Stimulated activated naive CD8-positive, alpha-beta T cell treated with anti-CD3 and anti-CD28 coated beads, Interleukin-15, Interleukin-2, amounts not matched to agents 100 U/mL and 50 U/mL, for 24 hours (primary cell): ENCODE measurements at places on chromosomes 2 and 18.
A peak's percentile ranks its signal among the peaks of the same experiment; 100 is the strongest.

DNA sequence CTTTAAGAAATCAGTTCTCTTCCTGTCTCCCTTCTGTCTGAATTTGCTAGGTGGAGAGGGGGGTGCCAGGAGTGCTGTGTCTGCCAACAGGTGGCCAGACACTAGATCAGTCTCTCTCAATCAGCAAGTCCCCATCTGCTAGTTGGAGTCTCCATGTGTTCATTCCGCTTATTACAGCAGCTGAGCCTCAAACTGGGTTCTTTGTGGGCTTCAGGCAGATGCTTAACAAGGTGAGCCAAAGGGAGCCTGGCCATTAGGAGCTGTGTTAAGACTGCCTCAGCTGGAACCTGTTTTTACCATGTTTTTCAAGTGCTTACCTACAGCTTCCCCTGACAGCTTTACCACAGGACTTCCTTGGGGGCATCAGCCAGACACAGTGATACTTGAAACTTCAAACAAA, 401.9 kb downstream of the LRP1B start:
- no peak for DNase-seq

- DNase-seq, result peak; percentile 81
Measured at GRCh38 chr2:25294573-25295462, 46.9 kb downstream of the DNMT3A start.

DNA sequence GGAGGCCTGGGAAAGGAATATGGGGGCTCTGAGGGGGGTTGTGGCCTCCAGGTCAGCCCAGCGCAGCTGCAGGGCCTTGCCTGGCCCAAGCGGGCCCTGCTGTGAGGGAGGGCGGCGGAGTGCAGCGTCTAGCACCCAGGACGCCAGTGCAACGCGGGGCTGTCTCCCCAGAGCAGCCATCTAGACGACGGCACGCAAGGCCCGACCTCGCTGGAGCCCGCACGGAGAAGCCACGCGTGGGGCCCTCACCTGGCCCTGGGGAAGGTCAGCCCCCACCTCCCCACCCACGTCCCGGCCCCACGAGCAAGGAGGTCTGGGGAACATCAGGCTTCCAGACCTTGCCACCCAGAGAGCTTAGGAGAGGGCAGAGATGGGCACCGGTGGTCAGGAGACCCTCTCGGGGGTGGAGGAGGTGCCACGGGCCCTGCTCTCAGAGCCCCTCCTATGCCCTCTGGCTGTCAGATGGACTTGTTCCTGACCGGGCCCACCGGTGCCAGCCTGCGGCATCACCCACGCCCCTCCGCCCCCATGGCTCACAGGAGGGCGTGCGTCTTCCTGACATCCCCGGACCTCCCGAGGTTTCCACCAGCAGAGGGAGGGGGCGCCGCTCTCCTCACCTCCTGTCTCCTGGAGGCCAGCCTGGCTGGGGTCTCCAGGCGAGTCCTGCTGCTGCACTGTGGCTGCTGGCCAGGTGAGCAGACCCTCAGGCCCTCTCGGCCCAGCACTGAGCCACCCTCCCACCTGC, 17.0 kb downstream of the GPR35 start:
- DNase-seq, result no peak

- DNase-seq, result no peak
Measured at GRCh38 chr2:236616031-236616430, 46.4 kb downstream of the ACKR3 start.

DNA sequence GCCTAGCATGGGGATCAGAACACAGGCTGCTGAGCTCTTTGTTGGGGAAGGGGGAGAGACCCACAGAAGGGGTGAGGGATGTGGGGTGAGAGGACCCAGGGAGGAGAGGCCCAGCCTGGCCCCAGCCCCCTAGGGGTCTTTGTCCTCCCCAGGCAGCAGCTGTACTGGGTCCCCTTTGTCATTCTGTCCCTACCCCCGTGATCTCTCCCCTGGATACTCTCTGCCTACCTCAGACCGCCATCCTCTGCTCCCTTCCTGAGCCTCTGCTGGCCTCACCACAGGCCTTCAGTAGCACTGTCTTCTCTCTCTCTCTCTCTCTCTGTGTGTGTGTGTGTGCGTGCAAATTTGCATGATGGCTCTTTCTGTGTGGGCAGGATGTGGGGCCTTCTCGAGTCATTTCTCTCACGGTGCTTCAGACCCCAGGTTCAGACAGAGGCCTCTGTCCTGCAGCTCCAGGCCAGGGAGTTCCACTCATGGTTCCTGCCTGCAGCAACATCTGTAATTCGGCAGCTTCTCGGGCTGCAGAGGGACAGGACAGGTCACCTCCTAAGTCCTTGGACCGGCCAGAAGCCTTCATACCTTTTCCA, 1.4 kb downstream of the PSD4 start:
- DNase-seq, result peak; percentile 76

DNA sequence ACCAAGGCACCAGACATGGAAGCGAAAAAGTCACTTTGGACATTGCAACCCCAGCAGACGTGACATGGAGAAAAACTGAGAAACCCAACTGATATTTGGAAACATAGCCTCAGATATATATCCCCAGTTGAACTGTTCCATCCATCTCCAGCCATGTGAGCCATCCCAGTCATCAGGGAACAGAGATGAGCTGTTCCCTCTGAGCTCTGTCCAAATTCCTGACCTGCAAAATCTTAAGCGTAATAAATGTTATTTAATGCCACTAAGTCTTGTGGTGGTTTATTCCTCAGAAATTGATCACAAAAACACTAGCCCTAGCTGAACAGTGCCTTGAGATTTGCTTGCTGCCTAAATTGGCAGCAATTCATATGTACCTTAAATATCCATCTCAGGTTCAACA, 182.8 kb downstream of the NRP2 start:
- no peak for DNase-seq

DNA sequence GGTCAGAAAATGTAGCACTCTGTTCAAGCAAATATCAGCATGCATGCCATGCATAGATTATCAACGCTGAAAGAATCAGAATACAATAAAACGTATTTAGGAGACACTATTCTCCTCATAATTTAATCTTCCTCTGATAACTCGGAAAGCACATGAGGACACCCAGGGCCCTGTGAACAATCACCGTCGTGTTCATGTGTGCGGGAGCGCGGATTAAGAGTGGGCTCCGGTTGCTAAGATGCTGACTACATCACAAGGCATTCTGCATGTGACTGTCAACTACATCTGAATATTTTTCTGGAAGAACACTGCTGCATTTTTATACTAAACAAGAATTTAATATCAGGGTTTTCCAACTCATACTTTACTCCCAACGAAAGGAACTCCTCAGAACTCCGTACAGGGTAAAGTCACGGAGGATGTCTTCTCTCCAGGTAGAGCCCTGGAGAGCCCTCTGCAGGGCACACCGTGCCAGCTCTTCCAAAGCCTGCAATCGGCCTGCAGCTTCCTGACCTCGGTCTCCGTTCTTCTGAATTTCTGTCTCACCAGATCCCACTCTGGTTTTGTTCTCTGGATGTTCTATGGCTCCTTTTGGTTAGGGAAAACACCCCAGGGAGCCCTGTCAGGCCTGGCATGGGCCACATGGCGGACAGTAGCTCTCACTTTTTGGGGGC, 59.6 kb downstream of the ZNF516 start:
- no peak for DNase-seq

DNA sequence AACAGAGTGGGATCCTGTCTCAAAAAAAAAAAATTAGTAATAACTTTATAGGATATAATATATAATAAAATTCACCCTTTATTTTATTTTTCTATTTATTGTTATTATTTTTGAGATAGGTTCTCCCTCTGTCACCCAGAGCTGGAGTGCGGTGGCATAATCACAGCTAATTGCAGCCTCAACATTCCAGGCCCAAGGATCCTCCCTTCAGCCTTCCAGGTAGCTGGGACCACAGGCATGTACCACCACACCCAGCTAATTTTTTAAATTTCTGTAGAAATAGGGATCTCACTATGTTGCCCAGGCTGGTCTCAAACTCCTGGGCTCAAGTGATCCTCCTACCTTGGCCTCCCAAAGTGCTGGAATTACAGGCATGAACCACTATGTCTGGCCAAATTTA, 958 bp downstream of the C2orf92 start:
- DNase-seq, result no peak

DNA sequence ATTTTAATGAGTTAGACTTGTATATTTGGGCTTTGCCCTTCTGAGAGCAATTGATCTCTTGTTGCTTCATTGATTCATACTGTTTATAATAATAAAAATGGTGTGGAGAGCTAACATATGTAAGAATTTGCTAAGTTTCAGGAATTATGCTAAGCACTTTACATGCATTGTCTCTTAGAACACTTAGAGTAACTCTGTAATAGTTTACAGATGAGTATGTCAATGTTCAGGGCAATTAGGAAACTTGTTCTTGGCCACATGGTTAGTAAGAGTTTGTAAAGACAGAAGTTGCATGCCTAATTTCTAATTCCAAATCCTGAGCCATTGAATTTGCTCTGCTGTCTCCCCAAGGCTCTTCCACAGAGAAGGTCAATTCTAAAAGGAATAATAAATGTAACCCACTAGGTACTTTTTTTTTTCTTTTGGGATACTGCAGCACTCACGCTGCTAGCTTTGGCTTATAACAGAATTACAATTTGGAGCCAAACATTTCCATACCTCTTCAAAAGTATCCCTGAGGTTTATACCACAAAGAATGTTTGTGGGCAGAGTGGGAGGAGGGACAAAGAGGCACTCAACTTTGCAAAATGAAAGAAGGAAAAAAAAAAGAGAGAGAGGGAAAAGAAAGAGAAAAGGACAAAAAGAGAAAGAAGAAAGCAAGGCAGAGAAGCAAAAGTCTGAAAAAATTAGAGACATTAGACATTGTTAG, 232.4 kb downstream of the CALCRL start:
- no peak for DNase-seq

- no peak for DNase-seq
Measured at GRCh38 chr2:42051543-42052235, 3.9 kb downstream of the PKDCC start.

DNA sequence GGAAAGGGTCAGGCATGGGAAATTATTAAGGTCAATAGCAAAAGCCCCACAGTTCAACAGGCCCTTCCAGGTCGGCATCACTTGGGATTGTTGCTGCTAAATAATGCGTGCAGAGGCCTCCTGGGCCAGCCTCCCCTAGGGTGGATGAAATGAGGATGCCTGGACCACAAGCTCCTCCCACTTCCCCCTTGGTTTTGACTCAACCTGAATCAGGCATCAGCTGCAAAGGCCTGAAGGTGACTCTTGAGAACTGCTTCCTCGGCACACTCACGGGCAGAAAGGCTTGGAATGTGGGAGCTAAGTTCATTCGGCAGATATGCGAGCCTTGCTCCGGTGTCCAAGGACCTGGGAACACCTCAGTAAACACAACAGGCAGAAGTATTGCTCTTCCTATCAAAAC, 69.3 kb downstream of the MBP start:
- peak; percentile 83 for DNase-seq

DNA sequence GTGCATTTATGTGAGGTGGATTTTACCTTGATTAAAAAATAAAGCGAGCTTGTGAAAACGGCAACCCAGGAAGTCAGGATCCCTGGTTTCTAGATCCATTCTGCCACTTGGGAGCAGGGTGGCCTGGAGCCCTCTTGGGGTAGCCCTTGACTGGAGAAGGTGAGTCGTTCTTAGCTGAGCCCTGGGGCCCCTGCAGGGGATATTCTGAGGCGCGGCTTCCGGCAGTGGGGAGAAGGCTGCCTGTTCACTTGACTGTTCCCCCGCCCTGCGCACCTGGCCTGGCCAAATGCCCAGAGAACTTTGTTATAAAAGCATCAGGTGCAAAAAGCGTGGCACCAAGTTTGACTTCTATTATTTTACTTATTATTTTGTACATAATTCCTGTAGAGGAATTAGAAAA, 221.9 kb downstream of the DYSF start:
- DNase-seq, result no peak

- no peak for DNase-seq
Measured at GRCh38 chr2:239466755-239467271, 66.0 kb upstream of the HDAC4 start.

DNA sequence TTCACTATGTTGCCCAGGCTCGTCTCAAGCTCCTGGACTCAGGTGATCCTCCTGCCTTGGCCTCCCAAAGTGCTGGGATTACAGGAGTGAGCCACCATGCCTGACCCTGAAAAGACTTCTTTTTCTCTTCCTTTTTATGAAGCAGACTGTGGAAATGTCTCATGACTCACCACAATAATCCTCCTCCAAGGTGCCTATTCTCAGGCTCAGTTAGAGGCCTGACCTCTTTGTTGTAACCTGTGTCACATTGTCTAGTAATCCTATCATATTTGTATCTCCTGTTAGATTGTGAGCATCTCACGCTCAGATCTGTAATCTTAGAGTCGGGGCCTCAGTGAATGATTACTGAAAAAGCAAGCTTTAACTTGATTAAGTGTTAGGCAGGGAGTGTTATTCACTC, 18.3 kb upstream of the TAF4B start:
- no peak for DNase-seq

DNA sequence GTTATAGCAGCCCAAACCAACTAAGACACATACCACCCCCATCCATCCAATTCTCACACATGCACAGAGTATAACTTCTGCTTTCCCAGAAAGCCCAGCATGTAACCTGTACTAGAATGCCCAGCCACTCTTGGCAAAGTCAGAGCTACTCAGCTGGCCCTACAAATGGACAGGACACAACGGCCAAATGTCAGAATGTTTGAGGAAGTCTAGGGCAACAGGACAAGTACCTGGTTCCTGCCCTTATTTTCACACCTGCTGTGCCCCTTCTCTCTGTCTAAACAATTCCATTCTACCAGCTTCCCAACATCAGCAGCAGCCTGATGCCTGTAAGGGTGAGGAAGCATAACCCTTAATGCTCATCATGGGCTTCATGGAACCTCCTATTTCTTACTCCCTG, 15.1 kb upstream of the BZW1 start:
- no peak for DNase-seq

- DNase-seq, result no peak
Measured at GRCh38 chr2:231592636-231593145, at the start of gene TEX44. TEX44 (plus strand) TSS chr2:231592864; CDS start chr2:231592952, 88 bp downstream.

DNA sequence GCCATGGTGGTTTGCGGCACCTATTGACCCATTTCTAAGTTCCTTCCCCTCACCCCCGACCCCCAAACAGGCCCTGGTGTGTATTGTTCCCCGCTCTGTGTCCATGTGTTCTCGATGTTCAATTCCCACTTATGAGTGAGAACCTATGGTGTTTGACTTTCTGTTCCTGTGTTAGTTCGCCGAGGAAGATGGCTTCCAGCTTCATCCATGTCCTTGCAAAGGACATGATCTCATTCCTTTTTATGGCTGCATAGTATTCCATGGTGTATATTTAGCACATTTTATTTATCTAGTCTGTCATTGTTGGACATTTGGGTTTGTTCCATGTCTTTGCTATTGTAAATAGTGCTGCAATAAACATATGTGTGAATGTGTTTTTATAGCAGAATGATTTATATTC, 183.6 kb downstream of the GBX2 start:
- no peak for DNase-seq

GRCh38 chr2:55761526-55761925, 67.9 kb upstream of the PNPT1 start:
- no peak for DNase-seq

GRCh38 chr2:44004735-44005602, 9.2 kb upstream of the LRPPRC start:
- DNase-seq, result no peak

DNA sequence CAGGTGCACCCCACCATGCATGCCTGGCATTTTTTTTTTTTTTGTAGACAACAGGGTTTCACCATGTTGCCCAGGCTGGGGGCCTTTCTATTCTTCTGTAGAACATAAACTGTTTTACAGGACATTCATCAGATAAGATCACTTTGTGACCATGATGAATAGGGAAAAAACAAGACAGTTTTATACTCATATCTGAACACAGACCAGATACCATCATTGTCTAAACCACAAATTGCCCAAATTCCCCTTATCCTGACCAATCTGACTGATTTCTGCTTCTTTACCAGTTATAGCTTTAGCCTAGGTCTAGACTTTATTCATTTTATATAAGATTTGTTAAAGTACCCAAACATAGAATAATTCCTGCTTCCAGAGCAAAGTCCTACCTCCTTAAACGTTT, 1699.3 kb upstream of the TMEFF2 start:
- no peak for DNase-seq

GRCh38 chr2:15788830-15789229, 151.5 kb upstream of the MYCN start:
- DNase-seq, result no peak
